ENCODE measurements at places on chromosomes 3 and 15. TPM values are rescaled to one million over a fixed set of nuclear protein-coding genes. Genes with fewer than 3 reads are reported as not detected.

Gene GOLGA8G
- not detected for total RNA-seq

Gene TEX9
- total RNA-seq, result 4.1 TPM

Gene ARHGAP31
- 1.8 TPM for total RNA-seq

Gene SPINT1
- not detected for total RNA-seq

Gene IGSF11
- total RNA-seq, result not detected

Gene MELTF
- total RNA-seq, result 7.3 TPM

Gene ACTC1
- not detected for total RNA-seq

Gene ANKRD63
- total RNA-seq, result not detected

Gene ZNF35
- 10.4 TPM for total RNA-seq

Gene CPNE9
- total RNA-seq, result not detected

Gene EPHB1
- 0.73 TPM for total RNA-seq

Gene GABRA5
- not detected for total RNA-seq

Gene CLDN16
- total RNA-seq, result not detected

Gene TRIM59
- total RNA-seq, result 27.2 TPM

Gene SCG5
- 1.8 TPM for total RNA-seq

Gene CYP1A2
- not detected for total RNA-seq

Gene ONECUT1
- total RNA-seq, result not detected

Gene ZWILCH
- total RNA-seq, result 40.5 TPM

Gene ATP13A5
- not detected for total RNA-seq

Data from subcutaneous preadipocyte (primary cell).